ENCODE measurements at places on chromosomes 2 and 18. TPM values are rescaled to one million over a fixed set of nuclear protein-coding genes. Genes with fewer than 3 reads are reported as not detected.

Gene IKZF2
- total RNA-seq, result 5.2 TPM

Gene MC5R
- total RNA-seq, result 0.69 TPM

Gene COL4A3
- 0.20 TPM for total RNA-seq

Gene PTPRM
- total RNA-seq, result 57.7 TPM

Gene DHRS9
- not detected for total RNA-seq

Gene SP140
- 0.56 TPM for total RNA-seq

Gene TOGARAM2
- 1.0 TPM for total RNA-seq

Gene SPATA3
- total RNA-seq, result not detected

Gene SLC5A7
- total RNA-seq, result not detected

Gene GDF7
- total RNA-seq, result not detected

Gene DSG4
- total RNA-seq, result not detected

Gene CCDC141
- total RNA-seq, result not detected

Gene VWC2L
- not detected for total RNA-seq

Gene CNGA3
- not detected for total RNA-seq

Gene SPP2
- not detected for total RNA-seq

Gene CPLX4
- total RNA-seq, result not detected

Gene KIF1A
- not detected for total RNA-seq

Gene EPC2
- 12.6 TPM for total RNA-seq
